ENCODE measurements at places on chromosomes 5 and 9.

DNA sequence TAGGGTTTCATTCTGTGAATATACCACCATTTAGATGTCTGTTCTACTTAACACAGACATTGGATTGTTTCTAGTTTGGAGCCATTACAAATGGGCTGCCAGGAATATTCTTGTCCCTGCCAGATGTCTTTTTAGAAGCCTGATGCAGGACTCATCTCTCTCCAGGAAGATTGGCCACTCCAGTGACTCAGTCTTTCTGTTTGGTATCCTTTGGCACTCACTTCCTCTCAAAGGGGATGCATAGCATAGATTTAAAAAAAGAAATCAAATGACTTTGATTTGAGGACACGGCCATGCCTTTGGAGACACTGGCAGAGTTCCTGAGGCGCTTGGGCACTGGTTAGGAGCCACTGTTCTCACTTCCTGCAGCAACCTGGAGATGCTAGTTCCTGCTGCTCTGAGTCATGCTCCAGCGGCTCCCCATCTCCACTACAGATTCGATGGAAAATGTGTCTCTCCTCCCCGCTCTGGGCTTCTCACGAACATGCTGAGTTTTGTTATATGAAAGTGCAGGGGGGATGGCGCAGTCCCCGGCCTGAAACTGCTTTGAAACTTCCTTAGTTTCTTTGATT lies 3.5 kb upstream of the ZNF366 start:
- DNase-seq, result peak; percentile 42

GRCh38 chr9:35516479-35516878 lies 26.6 kb downstream of the RUSC2 start:
- no peak for DNase-seq

- no peak for DNase-seq
Observed at GRCh38 chr9:28439688-28440087, 866.4 kb upstream of the C9orf72 start.

DNA sequence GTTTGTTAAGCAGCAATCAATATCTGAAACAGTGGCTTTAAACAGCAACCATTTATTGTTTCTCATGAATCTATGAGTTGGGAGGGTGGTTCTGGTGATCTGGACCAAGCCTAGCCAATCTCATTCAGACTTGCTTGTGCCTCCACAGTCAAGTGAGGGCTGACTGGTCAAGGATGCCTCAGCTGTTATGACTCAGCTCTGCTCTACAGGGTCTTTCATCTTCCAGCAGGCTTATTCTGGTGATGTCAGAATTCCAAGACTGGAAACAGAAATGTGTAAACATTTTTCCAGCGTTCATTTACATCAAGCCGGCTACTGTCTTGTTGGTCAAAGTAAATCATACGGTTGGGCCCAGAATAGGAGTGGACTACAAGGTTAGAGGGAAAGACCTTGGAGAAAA lies 2.5 kb upstream of the PIP5K1B start:
- no peak for DNase-seq

DNA sequence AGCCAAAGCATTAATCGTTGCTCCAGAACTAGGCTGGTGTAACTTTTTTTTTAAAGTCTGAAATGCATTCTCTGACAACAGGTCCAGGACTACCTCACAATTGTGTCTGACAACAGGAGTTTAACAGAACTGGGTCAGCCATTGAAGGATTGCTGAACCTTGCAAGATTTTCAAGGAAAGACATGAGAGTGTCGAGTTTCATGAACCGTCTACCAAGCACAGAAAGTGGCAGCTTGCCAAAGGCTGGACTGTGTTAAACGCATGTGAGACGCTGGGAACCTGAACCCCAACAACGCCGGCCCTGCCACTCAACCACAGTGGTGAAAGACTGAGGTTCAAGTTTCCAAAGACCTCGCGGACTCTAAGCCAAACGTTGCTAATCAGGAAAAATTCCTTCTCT lies 79.1 kb downstream of the LHFPL2 start:
- DNase-seq, result no peak

DNA sequence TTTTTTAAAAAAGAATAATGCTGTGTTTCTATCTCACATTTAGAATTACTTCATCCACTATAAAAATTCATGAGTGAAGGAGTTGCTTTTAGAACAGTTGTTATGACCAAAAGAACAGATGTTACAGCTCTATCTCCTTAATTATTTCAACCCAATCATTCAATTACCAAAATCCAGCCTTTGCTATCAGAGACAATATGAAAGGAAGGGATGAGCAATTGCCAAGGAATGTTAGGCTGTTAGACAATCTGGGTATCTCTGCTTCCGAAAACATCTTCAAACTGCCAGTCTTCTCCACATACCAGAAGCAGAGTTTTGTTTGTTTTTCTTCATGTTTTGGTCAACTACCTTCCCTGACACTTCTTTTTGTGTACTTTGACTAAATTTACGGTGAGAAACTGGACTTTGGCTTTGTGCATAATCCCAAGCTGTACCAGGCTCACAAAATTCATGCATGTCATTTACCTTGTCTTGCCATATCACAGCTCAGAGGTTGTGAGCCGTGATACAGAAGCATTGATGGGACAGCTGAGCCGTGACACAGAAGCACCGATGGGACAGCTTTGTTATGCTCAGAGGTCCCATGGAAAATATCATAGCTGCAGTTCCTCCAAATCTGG lies 405.5 kb downstream of the KIF4B start:
- DNase-seq, result no peak

GRCh38 chr5:172173564-172174153 lies 14.4 kb downstream of the STK10 start:
- no peak for DNase-seq

GRCh38 chr5:74482990-74483389 lies 157.5 kb downstream of the ENC1 start:
- no peak for DNase-seq

DNA sequence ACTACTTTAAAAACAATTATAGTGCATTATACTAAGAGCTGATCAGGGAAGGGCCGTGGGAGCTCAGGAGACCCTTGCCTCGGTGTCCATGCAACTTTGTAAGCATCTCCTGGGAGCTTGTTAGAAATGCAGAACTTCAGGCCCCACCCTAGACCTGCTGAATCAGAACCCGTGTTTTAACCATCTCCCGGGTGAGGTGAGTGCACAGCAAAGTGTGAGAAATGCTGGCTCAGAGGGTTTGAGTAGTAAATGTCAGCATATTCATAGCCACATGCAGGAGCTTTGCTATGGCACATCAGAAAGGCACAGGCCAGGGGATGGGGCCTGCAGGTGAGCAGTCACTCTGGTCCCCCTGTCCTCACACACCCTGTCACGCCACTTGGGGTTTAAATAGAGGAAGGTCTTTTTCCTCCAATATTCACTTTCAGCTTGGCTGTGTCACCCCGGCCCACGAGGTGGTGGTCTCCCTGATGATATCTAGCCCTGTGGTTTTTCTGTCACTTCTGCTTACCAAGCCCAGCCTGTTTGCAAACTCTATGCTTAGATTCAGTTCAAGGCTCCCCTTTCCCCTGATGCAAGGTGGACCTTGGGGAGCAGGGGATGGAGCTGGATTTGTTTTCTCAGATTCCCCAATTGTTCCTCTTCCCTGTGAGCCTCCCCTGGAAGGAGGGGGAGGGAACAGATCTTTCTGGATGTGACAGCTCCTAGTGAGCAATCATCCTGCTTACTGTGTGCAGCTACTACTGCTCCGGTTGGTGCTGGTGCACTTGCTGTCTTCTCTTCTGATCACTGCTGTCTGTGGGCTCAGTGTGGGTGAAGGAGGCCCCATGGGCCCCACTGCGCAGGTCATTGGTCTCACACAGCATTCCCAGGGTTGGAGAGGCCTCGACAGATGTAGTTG lies 51.8 kb upstream of the TGFBR1 start:
- DNase-seq, result peak; percentile 7

DNA sequence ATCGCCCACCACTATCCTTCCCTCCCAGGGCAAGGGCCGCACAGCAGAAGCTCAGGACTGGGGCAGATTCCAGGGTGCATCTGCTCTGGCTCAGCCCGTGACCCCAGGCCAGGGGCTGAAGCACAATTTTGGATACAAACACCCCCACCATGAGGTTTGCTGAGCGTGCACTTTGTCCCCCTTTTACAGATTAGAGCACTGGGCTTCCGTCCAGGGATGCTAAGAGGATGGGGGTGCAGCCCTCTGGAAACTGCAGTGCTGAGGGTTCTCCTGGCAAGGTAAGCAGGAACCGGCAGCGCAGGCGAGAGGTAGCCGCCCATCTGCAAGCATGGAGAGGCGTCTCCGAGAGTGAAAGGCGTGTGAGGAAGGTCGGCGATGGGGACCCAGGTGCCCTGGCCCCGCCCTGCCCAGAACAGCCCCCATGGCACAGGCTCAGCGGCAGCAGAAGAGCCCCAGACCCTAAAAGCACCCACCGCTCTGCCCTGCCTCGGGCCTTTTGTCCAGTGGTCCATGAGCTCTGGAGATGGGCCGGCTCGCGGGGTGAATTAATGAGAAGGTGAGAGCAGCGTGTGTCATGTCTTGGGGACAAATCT lies 54.5 kb upstream of the OLFM1 start:
- DNase-seq, result no peak

GRCh38 chr5:52963636-52964035 lies 25.5 kb upstream of the ITGA2 start:
- no peak for DNase-seq

GRCh38 chr9:109037946-109038715 lies 24.8 kb upstream of the CTNNAL1 start:
- no peak for DNase-seq

DNA sequence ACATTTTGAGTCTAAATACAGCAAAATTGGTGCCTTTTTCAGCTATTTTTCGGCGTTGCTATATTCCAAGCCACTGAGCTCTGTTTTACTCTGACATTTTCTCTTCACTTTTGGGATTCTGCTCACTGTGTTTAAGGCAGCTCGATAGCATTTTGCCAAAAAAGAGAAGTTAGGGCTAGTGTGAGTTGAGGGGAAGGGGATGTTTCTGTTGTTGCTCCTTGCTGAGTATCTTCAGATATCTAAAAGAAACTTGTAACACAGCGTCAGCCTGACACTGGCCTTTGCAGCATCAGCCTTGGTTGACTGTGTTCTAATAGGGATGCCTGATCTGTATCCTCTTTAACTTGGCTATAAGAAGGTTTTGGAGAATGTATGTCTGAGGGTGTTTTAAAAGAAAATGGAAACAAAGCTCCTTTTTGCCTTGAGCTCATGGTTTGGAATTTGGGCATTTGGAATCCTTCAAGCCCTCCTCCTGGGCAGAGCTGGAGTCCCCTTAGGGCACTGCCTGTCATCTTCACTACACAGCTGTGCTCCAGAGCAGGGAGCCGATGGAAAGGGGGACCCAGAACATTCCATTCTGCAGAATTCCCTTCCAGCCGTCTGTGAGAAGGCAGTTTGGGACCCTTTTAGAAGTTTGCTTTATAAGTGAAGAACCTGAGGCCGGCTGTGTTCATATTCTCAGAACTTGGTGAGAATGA lies 63.0 kb downstream of the EXOSC2 start:
- no peak for DNase-seq

- no peak for DNase-seq
Observed at GRCh38 chr9:114790521-114790920, 15.3 kb downstream of the TNFSF15 start.

GRCh38 chr5:142295960-142296860 lies 28.6 kb downstream of the SPRY4 start:
- DNase-seq, result no peak

DNA sequence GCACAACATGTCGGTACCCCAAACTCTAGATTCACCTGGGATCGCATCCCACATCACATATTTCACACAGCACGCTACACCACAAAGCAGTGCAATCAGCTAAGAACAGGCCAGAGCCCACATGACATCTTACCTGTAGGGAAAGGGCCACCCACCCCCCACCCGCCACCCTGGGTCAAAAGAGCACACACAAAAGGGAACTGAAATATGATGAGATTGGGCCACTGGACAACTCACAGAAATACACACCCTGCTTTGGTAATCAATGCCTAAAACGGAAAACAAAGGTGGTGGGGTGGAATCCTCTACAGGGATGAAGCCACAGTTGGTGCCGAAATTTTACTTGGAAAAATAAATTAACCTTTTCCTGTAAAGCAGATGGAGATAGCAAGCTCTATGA lies 13.1 kb downstream of the RETREG1 start:
- no peak for DNase-seq

GRCh38 chr9:71694332-71694731 lies 74.0 kb downstream of the CEMIP2 start:
- DNase-seq, result no peak

GRCh38 chr9:92988215-92988768 lies 41.0 kb downstream of the FGD3 start:
- DNase-seq, result no peak

- DNase-seq, result no peak
Observed at GRCh38 chr5:94577466-94578245, 40.7 kb downstream of the KIAA0825 start.

DNA sequence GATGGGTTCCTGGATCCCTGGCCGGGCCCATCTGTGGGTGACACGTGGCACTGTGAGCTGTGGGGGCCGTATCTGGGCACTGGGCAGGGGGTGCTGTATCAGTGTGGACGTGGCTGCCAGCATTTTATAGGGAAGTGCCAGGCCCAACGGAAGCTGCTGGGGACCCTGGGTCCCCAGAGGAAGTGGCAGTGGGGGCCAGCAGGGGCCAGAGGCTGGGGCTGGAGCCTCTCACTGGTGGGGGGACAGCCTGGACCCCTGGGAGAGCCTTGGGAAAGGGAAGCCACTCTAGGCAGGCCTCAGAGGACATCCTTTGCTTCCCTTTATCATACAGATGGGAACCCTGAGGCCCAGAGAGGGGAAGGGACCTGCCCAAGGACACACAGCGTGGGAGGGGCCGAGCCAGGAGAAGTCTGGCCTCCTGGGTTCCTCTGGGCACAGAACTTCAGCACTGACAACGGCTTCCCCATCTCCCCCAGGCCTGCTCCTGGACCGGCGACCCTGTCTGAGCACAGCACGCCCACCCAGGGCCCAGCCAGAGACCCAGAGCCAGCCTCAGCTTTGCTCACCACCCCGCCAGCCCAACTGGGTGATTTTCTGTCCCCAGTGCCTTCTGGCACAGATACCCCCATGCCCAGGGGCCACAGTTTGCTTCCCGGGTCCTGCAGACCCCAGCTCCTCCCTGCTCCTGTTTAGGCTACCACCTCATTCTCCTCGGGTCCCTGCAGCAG lies 15.5 kb upstream of the LAMC3 start:
- no peak for DNase-seq

DNA sequence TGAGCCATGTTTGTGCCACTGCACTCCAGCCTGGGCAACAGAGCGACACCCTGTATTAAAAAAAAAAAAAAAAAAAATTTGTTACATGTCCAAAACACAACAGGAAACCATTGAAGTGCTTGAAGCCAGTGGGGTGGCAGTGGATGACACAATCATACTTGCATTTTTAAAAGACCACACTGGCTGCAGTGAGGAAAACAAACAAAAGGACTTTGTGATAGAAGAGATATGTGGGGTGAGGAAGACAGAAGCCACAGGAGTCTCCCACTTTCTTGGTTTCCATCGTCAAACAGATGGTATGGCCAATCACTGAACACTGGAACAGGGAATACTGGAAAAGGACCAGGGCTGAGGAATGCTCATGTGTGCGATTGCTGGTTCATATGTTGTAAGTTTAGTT lies 20.9 kb upstream of the COMMD10 start:
- no peak for DNase-seq

DNA sequence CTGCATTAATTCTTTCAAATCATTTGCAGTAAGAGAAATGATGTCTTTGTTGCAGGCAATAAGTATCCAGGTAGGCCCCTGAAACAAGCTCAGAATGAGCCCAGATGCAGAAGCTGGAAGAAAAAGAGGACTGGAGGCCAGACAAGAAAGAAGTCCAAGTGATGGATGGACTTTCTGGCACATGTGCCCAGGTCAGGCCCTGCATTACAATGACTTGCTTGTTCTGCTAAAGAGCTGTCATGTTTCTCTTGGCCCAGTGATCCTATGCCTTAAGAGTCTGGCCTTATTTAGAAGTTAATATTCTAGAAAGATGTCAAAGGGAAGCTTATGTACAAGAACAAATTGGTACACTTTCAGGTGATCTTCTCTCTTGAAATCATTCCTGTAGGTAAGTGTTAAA lies 64.8 kb downstream of the DPYSL3 start:
- DNase-seq, result no peak

Measured in stimulated activated naive B cell treated with anti-CD40 and anti-IgM and Interleukin-4, amounts not matched to agents 10 μg/mL and 1 μg/mL and 100 μg/mL, for 72 hours (primary cell).